ENCODE measurements at places on chromosomes 13 and 19. TPM values are rescaled to one million over a fixed set of nuclear protein-coding genes. Genes with fewer than 3 reads are reported as not detected.

The POU4F1 gene
- total RNA-seq, result 0.23 TPM

The KCNC3 gene
- total RNA-seq, result 1.3 TPM

The GJB2 gene
- total RNA-seq, result 8.7 TPM

The RDH8 gene
- not detected for total RNA-seq

The PCDH17 gene
- not detected for total RNA-seq

The VSIG10L gene
- total RNA-seq, result 1.8 TPM

The MAG gene
- not detected for total RNA-seq

The PROZ gene
- total RNA-seq, result not detected

The CD22 gene
- total RNA-seq, result not detected

The CCDC8 gene
- total RNA-seq, result not detected

The TEX26 gene
- not detected for total RNA-seq

The RPL13A gene
- 2,143 TPM for total RNA-seq

The KLK4 gene
- not detected for total RNA-seq

The MAMSTR gene
- total RNA-seq, result 1.1 TPM

The ATP4B gene
- total RNA-seq, result not detected

The NOTCH3 gene
- total RNA-seq, result not detected

The SIGLEC12 gene
- total RNA-seq, result 0.98 TPM

The DACT3 gene
- 1.2 TPM for total RNA-seq

The GARIN5A gene
- not detected for total RNA-seq

The BRME1 gene
- 4.4 TPM for total RNA-seq

The FCHO1 gene
- 58.4 TPM for total RNA-seq

The APOC4 gene
- total RNA-seq, result not detected

The FGF21 gene
- total RNA-seq, result not detected

The B3GLCT gene
- total RNA-seq, result 4.9 TPM

The MCEMP1 gene
- total RNA-seq, result not detected

The MYH14 gene
- not detected for total RNA-seq

Data from activated CD8-positive, alpha-beta memory T cell treated with anti-CD3 and anti-CD28 coated beads, Interleukin-2, amount 10 ng/mL, durations not matched to agents 7 days and 5 days (primary cell).